ENCODE measurements at places on chromosomes 7 and 10.

GRCh38 chr7:11328309-11328708 is 354.6 kb downstream of the PHF14 start:
- DNase-seq: peak; percentile 37

- peak; percentile 72 for DNase-seq
These were observed 26.5 kb upstream of the CCDC126 start for GRCh38 chr7:23570592-23571200.

DNA sequence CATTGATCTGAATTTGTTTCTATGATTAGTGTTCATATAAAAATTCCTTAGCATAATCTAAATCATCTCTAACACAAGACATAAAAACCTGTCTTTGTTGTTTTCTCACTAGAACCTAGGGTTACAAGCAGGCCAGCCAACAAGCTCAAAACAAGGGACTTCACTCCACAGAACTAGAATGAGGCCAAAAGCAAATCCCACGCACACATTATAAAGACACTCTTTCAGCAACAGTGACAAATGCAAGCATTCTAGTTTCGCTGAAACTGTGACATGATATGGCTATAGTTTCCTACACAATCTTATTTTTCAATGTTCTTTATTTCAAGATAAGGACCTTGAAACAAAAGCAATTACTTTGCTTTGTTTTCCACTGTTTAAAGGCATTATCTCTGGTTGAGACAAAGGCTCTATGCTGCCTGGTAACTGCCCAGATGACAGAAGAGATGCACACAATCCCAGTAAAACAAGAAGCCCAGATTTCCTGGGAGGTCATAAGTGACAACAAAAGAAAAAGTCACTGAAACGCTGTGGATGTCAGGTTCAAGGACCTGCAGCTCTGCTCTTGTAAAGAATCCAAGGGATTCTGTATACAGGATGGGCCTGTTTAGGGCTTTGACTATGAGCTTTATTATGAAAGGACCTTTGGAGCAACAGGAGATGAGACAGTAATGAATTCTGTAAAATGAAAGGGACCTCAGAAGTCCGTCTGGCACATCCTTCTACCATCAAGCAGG is 105.3 kb downstream of the SORCS1 start:
- no peak for DNase-seq

DNA sequence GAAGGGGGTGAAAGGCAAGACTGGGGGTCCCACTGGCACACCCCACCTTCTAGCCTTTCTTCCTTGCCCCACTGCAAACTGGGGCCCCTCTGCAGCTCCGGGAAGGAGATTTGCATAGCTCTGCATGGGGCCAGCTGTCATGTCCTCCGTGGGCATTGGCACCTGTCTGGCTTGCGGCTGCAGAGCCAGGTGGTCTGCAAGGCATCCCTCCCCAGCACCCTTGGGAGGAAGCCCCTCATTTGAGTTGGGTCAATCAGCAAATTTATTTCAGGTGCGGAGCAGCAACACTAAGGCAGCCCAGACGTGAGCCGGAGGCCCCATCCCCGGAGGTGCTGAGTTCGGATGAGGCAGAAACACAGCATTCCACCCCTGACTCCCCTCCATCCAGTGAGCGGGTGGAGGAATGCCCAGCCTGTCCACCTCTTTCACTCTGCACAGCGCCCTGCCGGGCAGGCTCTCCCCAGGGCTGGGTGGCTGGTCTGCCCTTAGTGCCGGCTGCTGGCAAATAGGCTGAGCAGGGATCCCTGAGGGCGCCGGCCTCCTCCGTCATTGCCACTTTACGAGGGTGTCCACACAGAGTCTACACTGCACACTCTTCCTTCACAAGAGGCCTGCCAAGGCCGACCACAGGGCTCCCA is 143.2 kb downstream of the TCERG1L start:
- DNase-seq: no peak

GRCh38 chr7:148540041-148540738 is 50.4 kb upstream of the C7orf33 start:
- DNase-seq: no peak

DNA sequence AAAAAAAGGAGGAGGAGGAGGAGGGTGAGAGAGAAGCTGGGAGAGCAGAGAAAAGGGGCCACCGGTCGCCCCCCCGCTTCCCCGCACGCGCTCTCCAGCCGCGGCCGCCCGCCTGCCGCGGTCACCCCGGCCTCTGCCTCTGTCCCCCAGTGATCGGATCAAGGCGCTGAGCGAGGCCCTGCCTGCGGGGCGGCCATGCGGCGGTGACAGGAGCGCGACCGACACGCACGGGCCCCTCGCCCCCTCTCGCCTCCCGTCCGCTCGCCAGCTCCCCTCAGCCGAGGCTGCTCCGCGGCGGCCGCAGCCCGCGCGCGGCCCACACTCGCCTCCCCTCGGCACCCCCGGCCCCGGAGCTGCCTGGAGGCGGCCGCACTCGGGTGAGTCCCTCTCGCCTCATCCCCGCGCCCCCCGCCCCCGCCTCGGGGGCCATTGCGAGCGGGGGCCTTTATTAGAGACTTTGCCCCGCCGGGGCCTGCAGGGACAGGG is at the start of gene GTF2I:
GTF2I (plus strand) TSS at position 27 of the 486 bp plus-strand sequence. CDS start 31,411 bp downstream, outside the sequence.
- no peak for DNase-seq

DNA sequence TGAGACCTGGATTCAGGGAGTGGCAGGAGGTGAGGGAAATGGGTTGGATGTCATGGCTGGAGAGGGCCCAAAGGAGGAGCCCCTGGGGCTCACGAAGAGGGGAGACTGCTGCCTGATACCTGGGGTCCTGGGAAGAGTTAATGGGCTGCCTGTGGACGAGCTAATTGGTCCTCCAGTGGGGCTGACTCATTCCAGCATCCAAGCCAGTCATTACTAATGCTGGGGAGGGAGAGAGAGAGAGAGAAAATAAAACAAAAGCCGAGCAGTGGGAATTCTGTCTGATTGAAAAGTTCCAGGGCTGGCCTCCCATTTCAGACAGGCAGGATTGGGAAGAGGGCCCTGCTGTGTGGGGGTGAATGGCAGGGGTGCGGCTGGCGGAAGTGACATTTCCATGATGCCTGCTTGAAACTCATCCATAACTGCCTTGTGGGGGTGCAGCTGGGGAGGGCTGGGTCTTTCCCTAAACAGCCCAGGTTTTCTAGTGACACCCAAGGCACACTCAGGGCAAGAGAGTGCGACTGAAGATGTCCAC is 297.8 kb downstream of the RPS24 start:
- DNase-seq: no peak

- DNase-seq: no peak
These were observed 41.6 kb downstream of the TSPAN15 start for GRCh38 chr10:69492746-69493462.

DNA sequence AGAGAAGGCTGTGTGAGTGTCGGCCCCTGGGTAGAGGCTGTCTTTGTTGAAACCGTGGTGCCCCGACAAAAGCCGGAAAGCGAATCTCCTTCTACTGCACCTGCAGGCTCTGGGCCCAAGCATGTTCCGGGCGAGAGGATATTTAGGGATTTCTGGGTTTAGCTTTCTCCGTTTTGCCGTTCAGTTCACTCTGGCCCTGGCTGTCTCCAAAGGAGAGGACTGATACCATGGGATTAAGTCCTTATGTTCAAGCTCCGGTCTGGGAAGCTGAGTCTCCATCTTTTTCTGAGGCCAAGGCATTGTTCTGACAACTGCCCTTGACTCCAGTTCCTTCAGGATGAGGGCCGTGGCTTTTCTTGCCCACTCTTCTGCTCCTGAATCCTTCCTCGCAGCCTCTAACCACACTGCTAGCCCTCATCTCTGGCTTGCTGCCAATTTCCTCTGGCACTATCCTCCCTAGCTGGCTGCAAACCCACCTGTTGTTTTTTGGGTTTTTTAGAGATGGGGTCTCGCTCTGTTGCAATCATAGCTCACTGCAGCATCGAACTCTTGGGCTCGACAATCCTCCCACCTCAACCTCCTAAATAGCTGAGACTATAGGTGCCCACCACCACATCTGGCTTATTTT is 206.8 kb downstream of the SKIDA1 start:
- peak; percentile 55 for DNase-seq

GRCh38 chr7:149774237-149775175 is 1.1 kb upstream of the ZNF467 start:
- peak; percentile 70 for DNase-seq

- DNase-seq: no peak
These were observed 216.7 kb upstream of the CNTNAP2 start for GRCh38 chr7:145899938-145900337.

DNA sequence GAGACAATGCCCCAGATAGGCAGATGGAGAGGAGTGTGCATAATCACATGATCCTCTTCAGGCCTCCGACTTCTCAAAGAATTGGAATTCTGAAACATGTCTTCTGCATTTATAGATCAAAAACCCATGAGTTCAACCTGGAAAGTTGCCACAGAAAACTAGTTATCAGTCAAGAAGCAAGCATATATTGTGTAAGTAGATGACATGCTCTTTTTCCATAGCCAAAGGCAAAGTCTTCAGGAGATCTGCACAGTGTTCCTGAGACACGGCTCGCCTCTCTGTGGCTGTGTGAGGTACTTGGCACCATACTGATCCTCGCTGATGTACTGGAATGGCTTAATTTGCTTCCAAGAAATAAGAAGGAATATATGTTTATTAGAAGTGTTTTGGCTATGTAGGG is 213.5 kb upstream of the MKI67 start:
- DNase-seq: no peak

DNA sequence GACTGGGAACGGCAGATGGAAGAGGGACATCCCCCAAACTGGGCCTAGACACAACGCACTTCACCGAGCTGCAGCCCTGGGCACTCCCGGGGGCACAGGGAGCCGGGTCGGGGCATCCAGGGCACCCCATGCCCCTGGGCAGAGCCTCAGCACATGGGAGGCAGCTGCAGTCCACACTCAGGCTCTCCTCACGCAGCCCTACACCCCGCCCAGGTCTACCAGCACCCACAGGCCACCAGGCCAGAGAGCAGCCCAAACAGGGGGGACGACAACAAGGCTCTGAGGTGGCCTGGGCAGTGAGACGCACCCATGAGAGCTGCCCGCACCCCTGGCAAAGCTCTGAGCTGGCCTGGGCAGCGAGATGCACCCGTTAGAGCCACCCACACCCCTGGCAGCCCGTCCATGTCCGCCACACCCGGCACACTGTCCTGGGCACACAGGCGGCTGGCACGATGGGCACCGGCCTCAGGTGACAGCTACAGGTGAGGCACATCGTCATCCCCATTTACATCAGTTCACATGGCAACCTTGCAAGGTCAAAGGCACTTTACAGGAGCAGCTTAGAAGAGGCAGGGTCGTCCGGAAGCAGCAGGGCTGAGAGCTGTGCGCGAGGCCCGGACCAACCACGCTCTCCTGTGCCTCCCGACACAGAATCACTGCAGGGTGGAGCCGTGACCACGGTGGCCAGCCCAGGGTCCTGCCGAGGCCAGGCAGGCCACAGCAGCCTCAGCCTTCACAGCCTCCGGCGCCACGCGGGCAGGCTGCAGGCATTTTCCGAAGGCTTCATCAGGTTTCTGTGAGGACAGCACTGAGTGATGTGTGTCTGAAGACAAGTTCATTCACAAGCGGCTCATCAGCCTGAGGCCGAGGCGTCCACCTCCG is 228.6 kb downstream of the MAD1L1 start:
- DNase-seq: peak; percentile 25

DNA sequence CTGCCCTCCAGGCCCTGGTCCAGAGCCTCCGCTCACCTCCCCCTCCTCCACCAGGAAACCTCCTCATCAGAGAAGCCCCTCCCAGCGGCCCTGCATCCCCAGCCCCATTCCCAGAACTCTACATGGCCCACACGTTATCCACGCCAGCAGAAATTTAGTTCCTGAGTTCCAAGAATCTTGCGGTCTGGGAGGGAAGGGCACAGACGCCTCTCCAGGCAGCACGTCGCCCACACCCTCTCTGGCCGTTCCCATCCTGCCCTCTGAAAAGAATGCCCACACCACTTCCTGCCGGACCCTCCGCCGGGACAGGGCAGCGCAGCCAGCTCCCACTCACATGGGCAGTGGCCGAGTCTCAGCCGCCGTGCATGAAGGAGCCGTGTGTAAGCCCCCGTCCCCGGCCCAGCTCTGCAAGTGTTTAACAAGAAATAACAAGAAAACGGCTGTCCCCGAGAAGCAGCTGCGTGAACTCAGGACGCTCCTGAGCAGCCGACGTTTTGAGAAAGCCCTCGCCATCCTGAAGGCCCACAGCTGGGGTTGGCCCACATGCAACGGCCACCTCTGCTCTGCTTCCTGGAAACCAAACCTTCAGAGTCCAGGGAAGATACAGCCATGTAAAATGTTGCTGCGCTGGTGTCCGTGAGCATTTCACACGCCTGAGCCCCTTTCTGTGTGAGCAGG is 17.4 kb downstream of the ADGRA1 start:
- no peak for DNase-seq

- no peak for DNase-seq
These were observed 52.3 kb upstream of the SLC35B4 start for GRCh38 chr7:134368851-134369544.

GRCh38 chr10:9643782-9644181 is 1373.9 kb upstream of the CELF2 start:
- no peak for DNase-seq

DNA sequence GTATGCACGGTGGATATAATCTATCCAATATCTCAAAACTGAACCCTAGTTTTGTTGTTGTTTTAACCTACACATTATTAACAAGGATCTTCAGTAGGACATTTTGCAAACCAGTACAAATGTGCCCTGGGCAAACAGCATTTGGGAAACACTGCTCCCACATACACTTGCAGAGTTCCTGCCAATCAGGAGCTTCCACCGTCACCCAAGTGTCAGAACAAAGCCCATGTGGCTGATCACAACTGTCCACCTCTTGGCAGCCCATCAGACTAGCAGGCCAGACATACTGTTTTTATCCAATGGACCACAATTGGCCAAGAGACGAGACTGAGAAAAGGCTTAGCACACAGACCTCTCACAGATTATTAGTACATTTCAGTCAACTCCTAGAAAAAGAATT is 200.4 kb downstream of the FAM107B start:
- no peak for DNase-seq

- DNase-seq: no peak
These were observed 1052.3 kb upstream of the CELF2 start for GRCh38 chr10:9965341-9965740.

- DNase-seq: no peak
These were observed 101.6 kb downstream of the XPNPEP1 start for GRCh38 chr10:109821672-109822071.

DNA sequence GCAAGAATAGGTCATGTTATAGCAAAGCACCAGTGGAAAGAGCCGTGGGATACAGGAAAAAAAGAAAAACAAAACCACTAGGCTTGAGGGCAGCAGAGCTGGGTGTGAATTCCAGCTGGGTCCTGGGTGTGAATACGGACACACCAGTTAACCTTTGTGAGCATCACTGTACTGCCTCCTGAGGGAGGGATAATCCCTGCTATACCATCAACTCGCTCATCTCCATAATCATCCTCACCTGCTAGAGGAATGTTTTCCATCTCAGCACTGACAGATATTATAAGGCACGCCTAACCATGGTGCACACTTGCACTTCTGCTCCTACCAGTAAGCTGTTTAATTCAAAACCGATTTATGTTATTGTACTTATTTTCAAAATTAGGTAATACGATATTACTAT is 62.2 kb downstream of the GSAP start:
- DNase-seq: no peak

DNA sequence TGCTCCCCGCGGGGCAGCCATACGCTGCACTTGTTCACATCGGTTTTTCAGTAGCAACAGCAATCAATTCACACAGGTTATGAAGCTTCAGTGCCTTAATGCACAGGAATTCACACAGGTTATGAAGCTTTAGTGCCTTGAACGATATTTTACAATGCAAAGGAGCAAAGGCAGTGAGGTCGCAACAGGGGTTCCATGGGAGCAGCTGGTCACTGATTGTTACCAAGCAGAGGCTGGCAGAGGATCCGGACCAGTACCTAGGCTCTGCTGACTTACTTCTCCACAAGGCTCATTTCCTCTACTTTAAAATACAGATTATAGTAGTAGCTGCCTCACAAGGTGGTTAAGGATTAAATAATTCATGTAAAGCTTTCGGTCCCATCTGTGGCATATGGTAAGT is 95.2 kb upstream of the ODAD2 start:
- DNase-seq: no peak

Measured in kidney (tissue), 22 donors.